ENCODE measurements at places on chromosomes 6 and 20.

GRCh38 chr6:130593948-130594347, 228.1 kb downstream of the TMEM200A start:
- DNase-seq = no peak

- DNase-seq = no peak
Measured at GRCh38 chr6:3752531-3753227, 1.2 kb upstream of the PXDC1 start.

- DNase-seq = no peak
Measured at GRCh38 chr6:20991910-20992309, 457.7 kb downstream of the CDKAL1 start.

DNA sequence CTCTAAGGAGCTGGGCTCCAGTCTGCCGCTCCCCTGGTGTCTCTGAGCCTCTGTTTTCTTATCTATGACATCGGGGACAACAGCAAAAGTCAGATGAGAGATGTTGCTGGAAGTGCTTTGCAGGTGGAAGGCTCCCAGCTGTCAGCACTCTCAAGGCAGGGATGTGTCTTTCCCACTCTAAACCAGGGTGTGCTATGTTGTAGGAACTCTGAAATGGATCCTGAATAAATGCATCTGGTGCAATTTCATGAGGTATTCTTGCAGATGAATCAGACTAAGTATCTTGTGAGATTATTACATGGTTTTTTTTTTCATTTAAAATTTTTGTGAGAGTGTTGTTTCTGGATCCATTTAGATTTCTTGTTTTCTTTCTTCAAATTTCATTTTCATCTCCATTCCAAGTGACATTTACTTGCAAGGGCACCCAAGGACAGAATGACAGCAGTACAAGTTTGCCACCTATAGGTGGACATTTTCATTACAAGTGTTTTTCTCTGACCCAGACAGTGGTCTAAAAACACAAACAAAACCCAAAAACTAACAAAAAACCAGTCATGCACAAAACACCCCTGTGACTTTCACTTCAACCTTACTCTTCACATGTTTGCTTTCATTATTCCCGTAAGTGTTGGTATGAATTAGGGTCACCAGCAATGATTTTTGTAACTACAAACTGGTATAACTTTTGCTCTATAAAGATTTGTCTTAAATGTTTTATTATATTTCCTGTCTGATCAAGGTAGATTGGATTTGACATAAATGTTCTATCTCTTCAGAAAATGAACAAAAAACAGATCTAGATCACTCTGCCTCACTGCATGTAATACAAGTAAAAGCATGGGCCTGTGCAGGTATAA, 14.7 kb upstream of the SIM1 start:
- DNase-seq = no peak

DNA sequence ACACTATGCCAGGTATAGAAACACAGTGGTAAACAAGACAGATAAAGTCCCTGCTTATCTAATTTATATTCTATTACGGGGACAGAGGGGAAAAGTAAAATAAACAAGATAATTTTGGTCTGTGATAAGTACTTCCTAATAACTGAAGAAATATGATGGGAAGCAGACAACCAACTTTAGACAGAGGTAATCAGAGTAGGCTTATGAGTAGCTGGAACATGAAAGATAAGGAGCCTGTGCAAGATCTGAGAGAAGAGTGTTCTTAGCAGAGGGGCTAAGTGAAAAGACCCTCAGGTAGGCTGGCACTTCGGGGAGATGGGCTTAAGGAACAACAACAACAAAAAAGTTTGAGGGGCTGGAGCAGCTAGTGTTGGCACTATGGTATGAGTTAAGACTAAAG, 4.1 kb downstream of the RNF8 start:
- DNase-seq = no peak

GRCh38 chr6:42774201-42774600, 7.7 kb upstream of the BICRAL start:
- DNase-seq = no peak

DNA sequence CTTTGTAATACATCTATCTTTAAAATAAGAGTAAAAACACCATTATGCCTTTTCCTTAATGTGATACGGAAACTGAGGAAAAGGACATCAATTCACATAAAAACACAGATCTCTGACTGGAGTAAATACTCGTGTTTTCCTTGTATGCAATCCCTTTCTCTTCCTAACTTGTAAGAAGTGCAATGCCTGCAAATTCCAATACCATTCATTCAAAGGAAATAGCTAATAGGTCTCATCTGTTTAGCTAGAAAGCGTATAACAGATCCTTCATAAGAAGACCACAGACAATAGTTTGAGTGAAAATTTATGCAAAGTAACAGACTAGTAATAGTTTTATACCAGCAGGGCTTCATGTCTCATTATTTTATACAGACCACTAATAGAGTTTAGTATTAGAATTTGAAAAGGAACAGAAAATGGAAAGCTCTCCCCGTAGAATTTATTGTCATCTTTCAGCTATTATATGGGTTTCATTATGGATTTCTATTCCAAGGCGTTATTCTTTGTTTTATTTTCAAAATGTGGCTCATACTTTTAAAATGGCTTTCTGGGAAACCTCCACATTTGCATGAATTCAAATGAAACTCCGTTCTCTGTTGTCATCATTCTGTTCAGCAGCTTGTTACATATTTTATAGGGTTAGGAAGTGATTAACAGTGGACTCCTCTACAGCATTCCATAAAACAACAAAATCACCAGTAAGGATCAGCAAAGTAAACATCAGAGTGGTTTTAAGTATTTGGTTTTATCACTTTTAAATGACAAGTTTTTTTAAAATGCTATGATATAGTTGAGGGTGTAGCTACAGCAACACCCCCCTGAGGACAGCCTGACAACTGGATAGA, 186.7 kb downstream of the BTBD9 start:
- no peak for DNase-seq

DNA sequence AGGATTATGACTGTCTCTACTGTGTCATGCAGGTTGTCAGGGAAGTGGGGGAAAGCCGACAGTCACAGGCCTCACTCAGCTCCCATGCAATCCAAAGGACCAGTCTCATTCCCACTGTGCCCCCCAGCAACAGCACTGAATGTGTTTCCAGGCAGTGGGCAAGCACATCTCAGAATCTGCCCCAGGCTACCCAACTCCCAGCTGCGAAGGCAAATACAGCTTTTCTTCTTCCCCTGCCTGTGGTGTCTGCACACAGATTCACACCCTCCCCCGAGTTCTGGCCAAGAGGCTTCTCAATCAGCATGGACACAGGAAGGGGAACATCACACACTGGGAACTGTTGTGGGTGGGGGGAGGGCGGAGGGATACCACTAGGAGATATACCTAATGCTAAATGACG, 75.3 kb downstream of the SNAP91 start:
- no peak for DNase-seq

DNA sequence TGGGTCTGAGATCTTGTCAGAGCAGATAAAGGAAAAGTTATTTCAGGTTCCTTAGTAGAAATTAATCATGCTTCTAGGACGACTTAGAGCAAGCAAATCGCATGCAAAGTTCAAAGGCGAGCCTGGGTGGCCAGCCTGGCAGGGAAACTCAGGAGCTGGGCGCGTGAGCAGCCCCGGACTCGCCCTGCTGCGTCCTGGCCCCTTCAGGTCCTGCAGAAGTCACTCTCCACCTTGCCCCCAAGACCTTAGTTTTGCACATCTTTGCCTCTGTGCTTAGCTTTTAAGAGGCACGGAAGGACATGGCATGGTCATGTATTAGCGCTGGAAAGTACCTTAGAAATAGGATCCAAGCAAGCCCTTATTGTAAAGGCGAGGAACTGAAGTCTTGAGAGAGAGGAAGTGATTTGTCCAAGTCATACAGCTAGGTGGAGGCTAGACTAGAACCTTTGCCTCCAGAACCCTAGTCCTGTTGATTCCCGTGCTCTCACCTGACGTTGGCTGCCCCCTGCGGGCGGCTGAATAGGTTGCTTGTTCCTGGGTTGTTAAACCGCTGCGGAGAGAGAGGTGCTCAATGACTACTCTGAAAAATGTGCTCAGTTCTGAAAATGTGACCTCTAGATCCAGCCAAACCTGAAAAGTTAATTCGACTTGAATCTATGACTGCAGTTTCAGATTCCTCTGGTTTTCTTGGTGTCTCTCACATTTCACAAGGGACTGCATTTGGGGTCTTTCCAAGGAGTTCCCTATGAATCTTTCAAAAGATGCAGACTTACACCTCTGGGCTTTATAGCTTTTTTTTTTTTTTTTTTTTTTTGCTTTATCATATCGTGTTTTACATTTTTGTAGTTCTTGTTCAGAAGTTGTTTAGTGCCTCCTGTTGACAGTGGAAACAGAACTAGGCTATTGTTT, 2.7 kb downstream of the MYB start:
- peak; percentile 50 for DNase-seq

GRCh38 chr20:63434599-63435378, 37.7 kb downstream of the KCNQ2 start:
- peak; percentile 37 for DNase-seq

DNA sequence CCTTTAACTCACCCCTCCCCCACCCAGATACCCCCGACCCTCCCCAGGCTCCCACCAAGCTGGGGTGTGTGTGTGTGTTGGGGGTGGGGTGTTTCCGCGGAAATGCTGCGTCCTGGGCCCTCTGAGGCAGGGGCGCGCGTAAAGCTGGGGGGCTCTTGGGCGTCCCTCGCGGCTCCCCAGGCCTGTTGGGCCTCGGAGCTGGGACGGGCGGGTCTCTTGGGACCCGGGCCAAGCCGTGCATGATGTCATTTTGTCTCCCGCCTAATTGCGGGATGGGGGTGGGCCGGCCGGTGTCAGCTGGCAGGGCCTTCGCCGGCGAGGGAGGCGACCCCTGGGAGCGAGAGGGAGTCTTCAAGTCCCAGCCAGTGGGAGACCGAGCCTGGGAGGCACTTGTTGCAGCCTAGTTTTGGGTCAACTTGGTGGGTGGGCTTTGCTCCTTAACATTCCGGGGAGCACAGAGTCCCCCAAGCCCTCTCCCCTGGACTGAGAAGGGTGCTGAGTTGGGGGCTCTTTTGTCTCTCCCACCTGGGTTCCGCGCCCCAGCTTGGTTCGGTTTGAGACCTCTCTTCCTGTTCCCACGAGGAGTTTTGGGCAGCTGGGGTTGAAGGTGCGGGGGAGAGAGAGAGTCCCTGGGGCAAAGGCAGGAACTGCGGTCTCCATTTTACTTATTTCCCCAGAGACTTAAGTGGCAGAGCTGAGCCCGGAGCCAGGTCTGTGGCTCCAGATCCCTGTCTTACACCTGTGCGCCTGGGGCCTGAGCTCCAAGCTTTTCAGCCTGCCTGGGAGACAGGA, 623 bp downstream of the MYBL2 start:
- no peak for DNase-seq

DNA sequence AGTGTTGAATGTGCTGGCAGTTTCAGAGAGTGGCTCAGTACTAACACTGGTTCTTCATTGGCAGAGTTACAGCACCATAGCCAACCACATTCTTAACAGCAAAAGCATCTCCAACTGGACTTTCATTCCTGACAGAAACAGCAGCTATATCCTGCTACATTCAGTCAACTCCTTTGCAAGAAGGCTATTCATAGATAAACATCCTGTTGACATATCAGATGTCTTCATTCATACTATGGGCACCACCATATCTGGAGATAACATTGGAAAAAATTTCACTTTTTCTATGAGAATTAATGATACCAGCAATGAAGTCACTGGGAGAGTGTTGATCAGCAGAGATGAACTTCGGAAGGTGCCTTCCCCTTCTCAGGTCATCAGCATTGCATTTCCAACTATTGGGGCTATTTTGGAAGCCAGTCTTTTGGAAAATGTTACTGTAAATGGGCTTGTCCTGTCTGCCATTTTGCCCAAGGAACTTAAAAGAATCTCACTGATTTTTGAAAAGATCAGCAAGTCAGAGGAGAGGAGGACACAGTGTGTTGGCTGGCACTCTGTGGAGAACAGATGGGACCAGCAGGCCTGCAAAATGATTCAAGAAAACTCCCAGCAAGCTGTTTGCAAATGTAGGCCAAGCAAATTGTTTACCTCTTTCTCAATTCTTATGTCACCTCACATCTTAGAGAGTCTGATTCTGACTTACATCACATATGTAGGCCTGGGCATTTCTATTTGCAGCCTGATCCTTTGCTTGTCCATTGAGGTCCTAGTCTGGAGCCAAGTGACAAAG, 17.0 kb upstream of the ADGRF4 start:
- no peak for DNase-seq

- no peak for DNase-seq
Measured at GRCh38 chr6:45514454-45515230, 136.9 kb upstream of the SUPT3H start.

DNA sequence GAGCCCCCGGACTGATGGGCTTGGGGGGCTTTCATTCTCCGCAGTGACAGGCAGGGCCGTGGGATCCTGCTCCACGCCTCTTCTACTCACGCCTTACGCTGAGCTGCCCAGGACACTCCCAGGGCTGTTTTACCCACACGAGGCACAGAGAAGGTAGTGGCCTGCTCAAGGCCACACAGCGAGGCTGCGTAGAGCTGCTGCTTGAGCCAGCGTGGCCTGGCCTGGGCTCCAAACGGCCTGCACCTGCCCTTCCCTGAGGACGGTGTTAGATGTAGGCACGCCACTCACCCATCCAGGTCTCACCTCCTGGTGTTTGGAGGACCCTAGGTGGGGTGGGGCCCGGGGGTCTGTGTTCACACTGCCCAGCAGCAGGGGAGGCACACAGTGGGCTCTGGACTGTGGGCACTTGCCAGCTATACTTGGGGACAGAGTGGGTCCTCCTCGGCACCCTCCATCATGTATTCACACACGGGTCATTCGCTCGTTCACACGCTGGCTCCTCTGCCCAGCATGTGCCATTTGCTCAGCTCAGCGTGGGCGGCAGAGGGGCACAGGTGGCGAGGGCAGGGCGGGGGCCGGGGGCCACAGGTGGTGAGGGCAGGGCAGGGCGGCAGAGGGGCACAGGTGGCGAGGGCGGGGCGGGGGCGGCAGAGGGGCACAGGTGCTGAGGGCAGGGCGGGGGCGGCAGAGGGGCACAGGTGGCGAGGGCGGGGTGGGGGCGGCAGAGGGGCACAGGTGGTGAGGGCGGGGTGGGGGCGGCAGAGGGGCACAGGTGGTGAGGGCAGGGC, 18.4 kb upstream of the RBBP8NL start:
- no peak for DNase-seq

DNA sequence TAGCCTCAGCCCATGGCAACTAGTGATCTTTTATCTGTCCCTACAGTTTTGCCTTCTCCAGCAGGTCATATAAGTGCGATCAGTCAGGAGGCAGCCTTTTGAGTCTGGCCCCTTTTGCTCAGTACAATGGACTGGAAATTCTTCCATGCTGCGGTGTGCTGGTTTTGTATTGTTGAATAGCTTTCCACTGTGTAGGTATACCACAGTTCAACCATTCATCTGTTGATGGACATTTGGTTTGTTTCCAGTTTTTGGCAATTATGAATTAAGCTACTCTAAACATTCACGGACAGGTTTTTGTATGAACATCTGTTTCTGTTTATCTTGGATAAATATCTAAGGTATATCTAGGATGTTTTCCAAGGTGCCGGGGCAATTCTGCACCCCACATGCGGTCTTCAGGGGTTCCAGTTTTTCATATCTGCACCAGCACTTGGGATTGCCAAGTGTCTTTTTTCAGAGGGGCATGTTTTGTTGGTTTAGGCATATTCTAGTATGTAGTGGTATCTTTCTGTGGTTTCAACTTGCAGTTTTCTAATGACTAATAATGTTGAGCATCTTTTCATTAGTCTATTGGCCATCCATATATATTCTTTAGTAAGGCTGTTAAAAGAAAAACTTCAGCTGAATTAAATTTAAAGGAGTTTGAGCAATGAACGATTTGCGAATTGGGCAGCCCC, 141.0 kb downstream of the TFAP2C start:
- no peak for DNase-seq
